Astrocyte of the hippocampus (primary cell): ENCODE measurements at places on chromosomes 16 and 17.

DNA sequence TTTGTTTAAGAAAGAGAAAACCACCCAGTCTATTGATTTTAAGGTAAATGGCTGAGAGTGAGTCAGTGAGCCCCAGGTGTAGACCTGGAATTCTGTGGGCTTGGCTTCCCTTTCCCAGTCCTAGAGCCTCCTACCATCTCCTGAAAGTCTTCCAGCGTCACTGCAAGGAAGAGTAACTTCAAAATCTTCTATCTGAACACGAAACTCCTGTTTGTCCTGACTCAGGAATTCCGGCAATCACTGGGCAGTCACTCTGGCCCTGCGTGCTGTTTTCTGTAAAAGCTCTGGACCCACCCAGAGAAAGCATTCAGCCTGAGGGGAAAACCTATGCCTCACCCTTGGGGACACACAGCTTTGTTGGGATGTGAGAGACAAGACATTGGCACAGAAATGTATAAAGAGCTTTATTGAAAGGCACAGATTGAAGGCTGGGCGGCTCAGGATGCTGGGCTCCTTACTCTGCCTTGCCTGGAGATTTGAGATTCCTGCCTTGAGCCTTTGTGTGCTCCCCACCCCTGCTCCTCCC is 15.9 kb downstream of the MINK1 start:
- DNase-seq: peak; percentile 44

GRCh38 chr16:65745201-65745708 is 621.2 kb upstream of the CDH5 start:
- no peak for DNase-seq

DNA sequence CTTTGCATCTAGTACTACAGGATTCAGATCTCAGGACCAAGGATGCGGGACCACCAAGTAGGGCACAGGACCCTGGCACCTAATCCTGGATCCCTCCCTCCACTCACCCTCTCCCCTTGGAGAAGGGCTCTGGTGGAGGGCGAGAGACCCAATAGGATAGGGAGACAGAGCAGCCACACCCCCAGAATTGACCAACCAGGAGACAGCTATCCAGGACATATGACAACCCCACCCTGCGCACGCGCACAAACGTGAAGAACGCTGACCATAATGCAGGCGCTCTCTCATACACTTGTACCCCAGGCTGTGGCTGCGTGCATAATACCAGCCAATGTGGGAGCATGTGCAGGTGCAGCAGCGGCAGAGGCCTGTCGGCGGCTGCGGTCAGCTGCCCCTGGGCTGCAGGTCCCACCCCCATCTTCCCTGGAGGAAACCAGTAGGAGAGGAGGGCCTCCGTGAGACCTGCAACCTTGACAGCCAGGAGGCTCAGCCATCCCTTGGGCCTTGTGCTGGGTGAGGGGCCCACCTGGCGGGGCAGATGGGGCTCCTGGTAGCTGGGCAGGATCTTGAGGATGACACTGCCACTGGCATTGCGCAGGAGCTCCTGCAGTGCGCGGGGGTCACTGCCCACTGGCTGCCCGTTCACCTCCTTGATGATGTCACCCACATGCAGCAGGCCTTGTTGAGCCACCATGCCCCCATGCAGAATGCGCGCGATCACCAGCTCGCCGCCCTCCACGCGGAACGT is 25.4 kb downstream of the MPP2 start:
- no peak for DNase-seq

- DNase-seq: no peak
Measured at GRCh38 chr17:68886401-68886800, 68.8 kb downstream of the ABCA8 start.
